ENCODE measurements at places on chromosomes 5 and 9.

GRCh38 chr9:134320868-134321471 lies 5.3 kb upstream of the RXRA start:
- DNase-seq: no peak

GRCh38 chr5:132814503-132815294 lies 1.6 kb downstream of the SOWAHA start:
- no peak for DNase-seq

DNA sequence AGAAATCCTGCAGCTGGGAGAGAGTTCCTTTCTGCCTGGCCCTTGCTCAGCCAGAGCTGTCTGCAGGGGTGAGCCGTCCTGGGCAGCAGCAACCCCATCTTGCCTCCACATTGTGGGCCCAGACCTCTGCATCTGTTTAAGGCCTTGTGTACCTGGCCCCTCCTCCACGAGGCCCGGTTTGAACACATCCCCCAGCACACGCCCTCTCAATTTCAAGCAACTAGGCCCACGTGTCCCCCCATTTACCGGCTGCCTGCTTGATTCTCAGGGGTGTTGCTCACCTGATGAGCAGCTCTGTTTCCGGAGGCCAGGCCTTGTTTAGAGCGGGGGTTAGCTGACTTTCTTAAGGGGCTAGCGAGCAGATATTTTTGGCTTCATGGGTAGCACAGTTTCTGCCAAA lies 181.8 kb downstream of the HSPA4 start:
- DNase-seq: no peak

DNA sequence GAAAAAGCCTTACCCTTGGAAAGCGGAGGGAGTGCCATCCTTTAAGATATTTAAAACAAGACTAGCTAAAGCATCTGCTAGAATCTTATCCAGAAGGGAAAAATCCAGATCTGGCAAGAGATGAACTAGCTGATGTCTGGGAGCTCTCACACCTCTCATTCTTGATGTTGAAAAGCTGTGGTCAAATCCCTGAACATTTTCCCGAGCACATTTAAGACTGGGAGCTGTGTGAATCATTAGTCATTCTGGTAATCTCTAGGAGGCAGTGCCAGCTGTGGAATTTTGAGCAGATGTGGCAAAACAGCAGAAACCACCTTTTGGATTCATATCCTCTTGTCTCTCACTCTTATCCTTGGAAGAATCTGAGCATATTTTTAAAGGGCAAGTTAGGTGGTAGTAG lies 218.0 kb downstream of the MAN2A1 start:
- DNase-seq: no peak

DNA sequence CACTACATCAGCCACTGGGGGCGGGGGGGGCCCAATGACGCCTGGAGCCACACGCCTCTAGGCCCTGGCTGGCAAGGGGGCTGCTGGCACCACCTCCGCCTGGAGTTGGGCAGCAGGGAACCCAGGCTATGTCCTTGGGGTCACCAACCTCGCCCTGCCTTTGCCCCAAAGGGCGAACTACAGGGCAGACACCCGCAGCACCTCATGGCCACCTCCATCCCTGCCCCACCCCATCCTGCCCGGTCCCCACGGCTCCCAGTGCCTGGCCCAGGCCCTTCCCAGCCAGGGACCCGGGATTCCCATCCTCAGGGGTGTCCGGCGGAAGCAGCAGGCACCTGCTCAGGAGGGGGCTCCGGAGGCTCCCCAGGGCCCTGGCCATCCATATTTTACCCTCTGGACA lies 37.0 kb downstream of the NACC2 start:
- no peak for DNase-seq

DNA sequence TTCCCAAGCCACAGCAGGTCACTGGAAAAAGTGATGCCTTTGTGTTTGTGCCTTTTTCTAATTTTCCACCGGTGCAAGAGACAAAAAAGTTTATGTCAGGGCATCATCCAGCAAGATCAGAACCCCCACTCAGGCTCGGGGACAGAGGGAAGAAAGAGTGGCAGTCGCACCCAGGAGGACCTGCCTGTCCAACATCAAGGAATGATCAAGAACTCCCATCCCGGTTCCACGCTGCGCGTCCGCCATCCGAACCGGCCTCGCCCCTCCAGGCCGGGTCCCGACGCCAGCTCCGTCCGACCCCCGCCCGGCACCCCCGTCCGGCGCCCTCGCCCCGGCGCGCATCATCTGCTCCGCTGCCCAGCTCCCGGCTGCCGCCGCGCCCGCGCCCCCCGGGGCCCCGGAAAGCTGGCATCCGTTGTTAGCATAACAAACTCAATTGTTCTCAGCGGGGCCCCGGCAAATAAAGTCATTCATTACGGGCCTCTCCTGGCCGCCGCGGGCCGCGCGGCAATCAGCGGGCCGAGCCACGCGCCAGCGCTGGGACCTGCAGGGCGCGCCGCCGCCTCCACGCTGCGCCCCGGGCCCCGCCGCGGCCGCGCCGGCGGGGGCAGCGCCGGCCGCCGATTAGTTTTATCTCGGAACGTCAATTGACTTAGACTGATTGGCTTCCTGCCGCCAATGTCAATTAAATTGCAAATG lies 48.1 kb downstream of the PAX5 start:
- DNase-seq: no peak

DNA sequence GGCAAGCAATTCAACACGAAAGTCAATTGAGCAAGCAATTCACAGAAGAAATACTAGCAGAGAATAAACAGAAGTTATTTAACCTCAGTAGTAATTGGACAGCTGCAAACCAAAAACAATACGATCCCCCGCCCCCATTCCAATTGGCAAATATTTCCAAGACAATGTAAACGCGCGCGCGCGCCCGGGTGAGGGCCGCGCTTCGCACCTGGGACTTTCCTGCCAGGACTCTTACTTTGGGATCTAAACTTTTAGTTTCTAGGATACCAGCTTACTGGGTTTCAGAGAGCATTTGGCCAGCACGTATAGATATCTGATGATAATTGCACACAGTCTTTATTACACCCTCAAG lies 8.6 kb downstream of the RUFY1 start:
- DNase-seq: no peak

- DNase-seq: no peak
Measured at GRCh38 chr5:74428876-74429275, 211.7 kb downstream of the ENC1 start.

DNA sequence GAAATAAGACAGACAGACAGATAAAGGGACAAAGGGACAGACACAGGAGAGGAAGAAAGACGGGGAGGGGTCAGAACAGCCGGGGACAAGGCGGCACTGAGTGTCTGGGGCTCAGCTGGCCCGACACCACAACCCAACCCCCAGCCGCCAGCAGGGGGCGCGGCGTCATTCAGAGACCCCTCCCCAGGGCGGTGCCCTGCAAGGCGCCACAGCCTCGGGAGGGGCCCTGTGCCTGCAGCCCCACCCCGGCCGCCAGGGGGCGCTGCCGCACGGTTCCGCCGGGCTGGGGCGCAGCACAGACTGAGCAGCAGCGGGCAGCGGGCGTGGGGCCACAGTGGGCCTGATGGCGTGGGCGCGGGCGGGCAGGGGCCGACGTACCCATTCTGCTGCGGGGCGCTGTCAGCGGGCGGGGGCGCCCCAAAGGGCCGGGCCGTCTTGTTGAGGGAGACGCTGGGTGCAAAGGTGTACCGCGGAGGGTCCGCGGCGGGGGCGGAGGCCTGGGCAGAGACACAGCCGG lies 5.9 kb downstream of the PDLIM7 start:
- DNase-seq: no peak

DNA sequence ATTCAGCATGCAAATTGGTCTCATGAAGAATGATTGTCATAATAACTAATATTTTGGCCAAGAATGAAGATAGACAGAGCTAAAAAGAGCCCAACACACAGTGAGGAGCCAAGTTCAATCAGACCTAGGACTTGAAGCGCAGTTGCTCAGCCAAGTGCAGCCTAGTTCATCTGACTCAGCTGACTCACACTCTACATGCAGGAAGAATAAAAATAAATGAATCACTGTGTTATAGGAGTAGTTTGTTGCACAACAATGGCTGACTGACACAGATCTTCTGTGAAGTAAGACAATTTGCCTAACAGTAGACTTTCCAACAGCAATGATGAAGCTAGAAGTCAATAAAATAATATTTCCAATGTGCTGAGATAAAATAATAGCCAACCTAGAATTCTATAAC lies 261.5 kb downstream of the CEMIP2 start:
- DNase-seq: no peak

- no peak for DNase-seq
Measured at GRCh38 chr9:34570809-34571480, 18.6 kb downstream of the CNTFR start.

GRCh38 chr5:33720176-33720575 lies 171.6 kb downstream of the ADAMTS12 start:
- no peak for DNase-seq

DNA sequence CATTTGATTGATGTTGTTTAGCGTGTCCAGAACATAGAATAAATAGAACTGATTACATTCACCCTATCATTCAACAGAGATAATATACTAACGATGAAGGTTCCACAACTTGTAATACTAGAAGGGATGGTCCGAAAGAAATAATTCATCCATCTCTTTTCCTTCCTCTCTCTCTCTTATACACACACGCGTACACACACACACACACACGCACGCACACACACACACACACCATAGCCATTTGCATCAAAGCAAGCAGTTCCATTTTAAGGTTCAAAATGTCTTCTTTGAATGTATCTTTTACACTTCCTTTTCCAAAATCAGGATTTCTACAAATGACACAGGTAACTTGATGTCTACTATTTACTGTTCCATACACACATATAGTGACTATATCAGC lies 887 bp downstream of the GDA start:
- no peak for DNase-seq

DNA sequence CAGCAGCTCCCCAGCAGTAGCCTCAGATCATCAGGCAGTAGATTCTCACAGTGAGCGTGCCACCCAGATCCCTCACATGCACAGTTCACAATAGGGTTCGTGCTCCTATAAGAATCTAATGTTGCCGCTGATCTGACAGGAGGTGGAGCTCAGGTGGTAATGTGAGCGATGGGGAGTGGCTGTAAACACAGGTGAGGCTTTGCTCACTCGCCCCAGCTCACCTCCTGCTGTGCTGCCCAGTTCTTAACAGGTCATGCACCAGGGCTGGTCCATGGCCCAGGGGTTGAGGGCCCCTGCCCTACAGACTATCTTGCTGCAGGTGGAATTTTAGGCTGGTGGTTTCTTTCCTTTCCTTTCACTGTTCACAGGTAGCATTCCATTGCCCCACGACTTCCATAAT lies 100.2 kb downstream of the MRPL36 start:
- DNase-seq: no peak

DNA sequence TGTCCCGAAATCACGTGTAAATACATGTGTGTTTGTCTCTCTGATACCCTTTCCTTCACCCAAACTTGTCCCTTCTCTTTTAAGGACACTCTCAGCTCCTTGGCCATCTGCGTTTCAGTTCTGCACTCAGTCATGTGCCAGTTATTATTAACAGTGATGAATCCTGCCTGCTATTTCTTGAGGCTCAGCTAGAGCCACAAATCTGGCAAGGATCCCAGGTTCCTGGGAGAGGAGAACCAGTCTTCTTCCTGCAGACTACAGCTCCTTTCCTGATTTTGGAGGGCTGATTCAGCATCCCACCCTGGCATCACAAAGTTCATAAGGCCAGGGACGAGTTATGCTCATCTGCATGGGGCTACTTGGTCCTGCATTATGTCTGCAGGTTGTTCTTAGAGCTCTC lies 5.6 kb downstream of the MAMDC2 start:
- no peak for DNase-seq

DNA sequence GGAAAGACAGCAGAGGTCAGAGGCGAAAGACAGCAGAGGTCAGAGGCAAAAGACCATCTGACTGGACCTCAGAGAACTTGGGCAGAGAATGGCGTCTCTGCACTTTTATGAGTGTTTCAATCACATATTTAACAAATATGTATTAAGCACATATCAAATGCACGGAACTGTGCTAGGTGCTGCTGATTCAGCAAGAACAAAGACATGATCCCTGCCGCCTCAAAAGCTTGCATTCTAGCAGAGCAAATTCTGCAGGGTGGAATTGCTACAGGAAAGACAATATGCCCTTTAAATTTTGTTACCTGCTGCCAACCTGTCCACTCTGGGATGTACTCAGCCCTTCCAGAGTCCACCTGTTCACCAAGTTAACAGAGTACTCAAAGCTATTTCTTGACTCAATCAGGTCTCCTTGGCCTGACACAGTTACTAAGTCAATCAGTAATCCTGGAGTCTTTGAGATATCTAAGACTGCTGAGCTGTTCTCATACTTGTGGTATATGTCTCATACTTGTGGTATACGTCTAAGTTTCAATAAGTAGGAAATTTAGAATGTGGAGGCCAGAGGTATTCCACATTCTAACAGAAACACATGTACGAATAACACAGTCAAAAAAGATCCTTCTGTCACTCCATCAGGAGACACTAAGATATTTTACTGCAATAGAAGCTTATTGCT lies 131.8 kb downstream of the GNAQ start:
- DNase-seq: no peak

- DNase-seq: no peak
Measured at GRCh38 chr9:74458832-74459231, 38.3 kb upstream of the RORB start.

GRCh38 chr5:67435032-67435431 lies 238.4 kb upstream of the CD180 start:
- DNase-seq: no peak

DNA sequence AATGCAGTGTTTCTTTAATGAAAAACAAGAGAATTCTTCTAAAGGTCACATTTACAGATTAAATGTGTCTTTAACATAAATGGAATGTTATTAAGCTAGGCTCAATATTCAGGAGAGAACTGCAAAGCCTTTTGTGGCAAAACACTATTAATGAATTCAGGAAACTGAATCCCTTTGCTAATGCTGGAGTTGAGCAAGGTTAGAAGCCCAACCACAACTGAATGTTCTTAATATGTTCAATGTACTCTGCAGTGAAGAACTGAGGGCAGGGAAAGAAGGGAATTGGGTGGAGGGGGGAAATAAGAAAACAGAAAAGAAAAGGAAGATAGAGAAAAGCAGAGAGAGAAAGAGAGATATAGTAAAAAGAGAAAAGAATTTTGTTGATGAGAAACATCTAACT lies 276.7 kb upstream of the TMEM161B start:
- DNase-seq: no peak

DNA sequence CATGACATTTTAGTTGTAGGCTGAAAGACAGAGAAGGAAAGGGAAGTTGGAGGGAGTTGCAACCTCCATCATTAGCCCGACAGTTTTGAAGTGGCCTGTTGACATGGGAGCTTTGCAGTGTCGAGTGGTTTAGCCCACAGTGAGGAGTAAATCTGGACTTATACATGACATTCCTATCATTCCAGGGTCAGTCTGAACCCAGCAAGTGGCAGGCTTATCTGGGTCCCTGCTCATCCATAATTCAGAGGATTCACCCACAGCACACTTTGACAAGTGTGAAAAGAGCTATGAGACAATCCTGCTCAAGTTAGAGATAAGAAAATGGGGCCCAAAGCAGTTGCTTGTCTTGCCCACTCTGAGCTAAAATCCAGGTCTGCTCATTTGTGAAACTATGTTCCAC lies 8.4 kb upstream of the TNC start:
- DNase-seq: no peak

GRCh38 chr5:19536387-19536786 lies 451.6 kb downstream of the CDH18 start:
- no peak for DNase-seq

- DNase-seq: no peak
Measured at GRCh38 chr9:87515588-87516221, 18.0 kb downstream of the DAPK1 start.
